Stimulated activated CD8-positive, alpha-beta memory T cell treated with anti-CD3 and anti-CD28 coated beads, Interleukin-4, amount 100 ng/mL, for 1 hour (primary cell): ENCODE measurements at places on chromosomes 16 and 17.

DNA sequence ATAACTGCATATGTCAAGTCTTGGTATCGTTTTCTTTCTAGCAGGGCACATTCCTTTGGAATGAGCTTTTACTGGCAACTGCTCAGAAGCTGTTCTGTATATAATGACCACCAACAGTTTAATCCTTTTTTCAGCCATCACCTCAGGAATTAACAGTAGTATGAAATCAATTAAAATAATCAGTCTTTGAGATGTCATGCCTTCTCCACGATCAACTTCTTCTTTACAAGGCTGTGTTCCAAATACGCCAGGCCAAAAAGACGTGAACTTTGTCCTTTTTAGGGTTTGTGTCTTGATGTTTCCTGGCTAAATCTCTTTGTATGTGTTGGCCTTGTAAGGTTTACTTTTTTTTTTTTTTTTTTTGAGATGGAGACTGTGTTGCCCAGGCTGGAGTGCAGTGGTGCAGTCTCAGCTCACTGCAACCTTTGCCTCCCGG lies 54.9 kb downstream of the ABCC1 start:
- DNase-seq = no peak

DNA sequence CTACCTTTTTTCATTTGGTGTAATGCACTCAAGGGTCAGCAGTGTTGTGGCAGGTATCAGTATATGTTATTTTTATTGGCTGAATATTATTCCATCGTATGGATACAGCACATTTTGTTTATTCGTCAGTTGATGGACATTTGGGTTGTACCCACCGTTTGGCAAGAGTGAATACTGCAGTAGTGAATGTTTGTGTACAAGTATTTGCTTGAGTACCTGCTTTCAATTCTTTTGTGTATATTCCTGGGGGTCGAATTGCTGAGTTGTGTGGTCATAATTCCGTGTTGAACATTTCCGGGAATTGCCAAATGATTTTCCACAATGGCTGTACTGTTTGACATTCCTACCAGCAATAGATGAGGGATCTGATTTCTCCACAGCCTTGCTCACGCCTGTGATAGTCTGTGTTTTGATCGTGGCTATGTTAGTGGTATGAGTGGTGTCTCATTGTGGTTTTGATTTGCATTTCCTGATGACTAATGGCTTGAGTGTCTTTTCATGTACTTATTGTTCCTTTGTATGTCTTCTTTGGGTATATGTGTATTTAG lies 108.4 kb downstream of the OR1D5 start:
- DNase-seq = no peak

- DNase-seq = no peak
These were observed 2.2 kb upstream of the TOX3 start for GRCh38 chr16:52549011-52549692.

DNA sequence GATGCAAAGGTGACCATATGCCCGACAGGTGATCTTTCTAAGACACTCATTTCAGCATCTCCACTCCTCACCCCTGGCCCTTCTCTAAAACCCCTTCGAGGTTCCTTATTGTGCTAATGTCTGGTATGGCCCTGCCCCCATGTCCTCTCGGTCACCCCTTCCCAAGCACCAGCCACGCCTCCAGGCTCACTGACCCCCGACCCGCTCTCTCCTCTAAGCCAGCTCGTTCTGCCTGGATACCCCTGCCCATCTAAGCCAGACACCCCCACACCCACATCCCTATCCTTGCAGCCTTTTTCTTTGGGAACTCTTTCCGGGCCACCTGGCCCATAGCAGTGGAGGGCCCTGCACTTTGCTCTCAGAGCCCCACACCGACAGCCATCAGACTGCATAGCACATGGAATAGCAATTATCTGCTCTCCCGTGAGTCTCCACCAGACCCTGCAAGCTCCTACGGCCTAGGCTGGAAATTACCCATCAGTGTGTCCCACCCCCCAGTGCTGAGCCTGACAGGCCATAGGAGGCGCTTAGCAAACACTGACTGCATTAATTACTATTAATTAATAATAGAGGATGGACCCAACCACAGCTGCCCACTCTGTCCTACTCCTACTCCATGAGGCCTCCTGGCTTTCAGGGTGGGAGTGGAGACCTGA lies 176.7 kb downstream of the TMEM132E start:
- no peak for DNase-seq

- no peak for DNase-seq
These were observed at the start of gene MARCHF10 for GRCh38 chr17:62807812-62808575. MARCHF10 (minus strand) TSS chr17:62808314; CDS start chr17:62801735, 6,579 bp downstream.

- no peak for DNase-seq
These were observed 23.3 kb upstream of the GINS2 start for GRCh38 chr16:85711982-85712587.

DNA sequence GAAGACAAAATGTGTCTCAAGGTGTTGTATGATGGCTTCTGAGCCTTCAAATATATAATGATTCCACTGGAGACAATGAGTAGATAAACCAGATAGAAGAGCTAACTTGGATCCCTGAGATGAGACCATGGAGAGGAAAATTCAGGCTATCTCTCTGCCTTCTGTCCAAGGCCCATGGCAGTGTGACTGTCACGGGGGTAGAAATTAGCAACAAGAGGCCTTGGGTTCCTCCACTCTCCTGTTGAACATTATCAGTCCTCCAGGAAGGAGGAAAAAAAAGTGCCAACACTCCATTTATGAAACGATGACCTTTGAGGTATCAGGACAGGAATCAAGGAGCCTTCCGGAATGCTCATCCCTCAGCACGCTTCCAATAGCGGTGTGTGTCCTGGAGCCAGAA lies 75.2 kb downstream of the WWP2 start:
- no peak for DNase-seq

DNA sequence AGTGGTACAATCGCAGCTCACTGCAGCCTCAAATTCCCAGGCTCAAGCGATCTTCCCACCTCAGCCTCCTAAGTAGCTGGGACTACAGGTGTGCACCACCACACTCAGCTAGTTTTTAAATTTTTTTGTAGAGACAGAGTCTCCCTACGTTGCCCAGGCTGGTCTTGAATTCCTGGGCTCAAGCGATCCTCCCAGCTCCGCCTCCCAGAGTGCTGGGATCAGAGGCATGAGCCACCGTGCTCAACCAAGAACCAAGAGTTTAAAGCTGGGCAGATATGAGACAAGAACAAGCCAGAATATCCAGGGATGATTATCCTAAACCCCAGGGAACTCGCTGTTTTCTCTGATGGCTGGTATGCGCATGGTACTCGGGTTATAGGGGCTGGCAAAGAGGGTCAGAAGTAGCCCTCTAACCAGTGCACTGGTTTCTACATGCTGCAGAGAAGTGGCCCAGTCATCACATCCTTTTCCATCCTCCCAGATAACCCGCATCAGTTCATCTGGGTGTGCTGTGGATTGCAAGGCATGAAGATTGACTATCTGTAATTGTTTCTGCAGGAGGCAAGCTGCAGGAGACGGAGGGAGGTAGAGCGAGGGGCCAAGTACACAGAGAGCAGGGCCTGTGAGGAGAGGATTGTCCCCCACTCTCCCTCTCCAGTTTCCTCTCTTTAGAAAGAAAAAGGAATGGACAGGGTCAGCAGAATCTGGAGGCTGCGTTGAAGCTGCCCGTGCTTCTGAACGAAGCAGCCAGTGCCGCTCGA lies 33.6 kb upstream of the TOB1 start:
- DNase-seq = no peak

DNA sequence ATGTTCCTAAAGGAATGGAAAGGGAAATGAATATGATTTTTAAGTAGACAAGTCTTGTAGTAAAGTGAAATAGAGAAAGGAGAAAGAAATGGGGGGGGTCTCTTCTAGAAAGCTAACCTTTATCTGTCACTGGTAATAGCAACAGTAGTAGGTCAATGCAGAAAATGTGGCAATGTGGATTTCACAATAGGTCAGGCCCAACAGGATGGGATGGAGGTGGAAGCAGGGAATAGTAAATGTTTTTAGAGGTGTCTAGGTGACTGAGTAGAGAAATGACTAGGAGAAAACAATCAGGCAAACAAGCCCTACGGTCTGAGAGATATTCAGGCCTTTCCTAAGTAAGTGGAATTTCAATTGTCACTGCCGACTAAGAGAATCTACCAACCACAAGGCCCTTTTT lies 6.0 kb upstream of the RSKR start:
- no peak for DNase-seq

DNA sequence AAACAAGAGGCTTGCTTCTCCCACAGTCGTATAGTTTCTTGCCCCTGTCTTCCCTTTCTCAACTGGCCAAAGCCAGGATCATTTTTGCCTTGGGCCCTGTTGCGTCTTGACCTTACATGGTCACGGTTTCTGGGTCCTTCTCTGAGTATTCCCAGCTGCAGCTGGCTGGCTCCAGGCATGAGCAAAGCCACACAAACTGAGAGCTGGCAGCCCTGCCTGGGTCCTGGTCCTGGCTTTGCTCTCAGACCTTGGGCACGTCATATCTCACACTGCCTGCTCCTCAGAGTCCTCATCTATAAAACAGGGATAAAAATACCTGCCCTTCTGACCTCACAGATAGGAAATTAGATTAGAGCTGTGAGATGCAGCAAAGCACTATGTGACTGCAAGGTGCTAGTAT lies 277.6 kb downstream of the CBLN1 start:
- no peak for DNase-seq

DNA sequence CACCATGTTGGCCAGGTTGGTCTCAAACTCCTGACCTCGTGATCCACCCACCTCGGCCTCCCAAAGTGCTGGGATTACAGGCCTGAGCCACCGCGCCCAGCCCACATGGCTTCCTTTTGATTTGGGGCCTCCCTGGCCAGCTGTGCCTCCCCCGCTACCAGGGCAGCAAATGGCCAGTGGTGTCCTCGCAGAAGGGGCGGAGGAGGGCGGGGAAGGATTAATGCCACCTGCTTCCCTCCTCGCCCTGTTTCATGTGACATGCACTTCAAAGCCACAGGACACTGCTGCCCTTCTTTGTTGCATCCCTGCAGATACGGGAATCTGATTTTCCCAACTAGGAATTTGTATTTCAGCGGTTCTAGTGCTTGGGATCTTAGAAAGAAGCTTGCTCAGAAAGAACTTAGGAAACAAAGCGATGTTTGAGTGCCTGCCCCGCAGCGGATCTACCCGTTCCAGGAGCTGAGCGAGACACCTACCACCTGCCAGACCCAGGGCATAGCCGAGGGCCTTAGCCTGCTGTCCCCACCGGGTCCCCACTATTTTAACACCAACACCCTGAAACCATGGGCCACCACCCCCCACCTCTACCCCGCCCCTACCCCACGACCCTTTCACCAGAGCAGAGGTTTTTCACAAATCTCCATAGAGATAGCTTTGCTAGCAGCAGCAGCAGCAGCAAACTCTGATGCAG lies 37.7 kb upstream of the CCDC182 start:
- no peak for DNase-seq

DNA sequence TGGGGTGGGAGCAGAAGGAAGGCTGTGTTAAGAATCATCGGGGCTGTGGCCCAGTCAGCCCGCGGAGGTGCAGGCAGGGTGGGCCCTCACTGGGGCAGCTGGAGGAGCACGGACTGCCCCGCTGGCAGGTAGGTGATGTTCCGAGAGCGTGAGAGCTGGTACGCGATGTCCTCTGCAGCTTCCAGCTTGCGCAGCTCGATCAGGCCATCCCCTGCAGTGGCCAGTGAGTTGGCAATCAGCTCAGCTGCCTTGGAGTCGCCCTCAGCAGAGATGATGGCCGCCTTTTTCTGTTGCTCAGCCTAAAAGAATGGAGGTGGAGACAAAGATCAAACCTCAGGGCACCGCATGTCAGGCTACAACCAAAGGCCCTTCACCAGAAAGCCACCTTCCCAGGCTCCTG lies 9.8 kb downstream of the PHB1 start:
- DNase-seq = no peak

- DNase-seq = no peak
These were observed 5.7 kb downstream of the KCNJ16 start for GRCh38 chr17:70080541-70081347.

GRCh38 chr17:56679777-56680422 lies 86.4 kb downstream of the NOG start:
- no peak for DNase-seq

DNA sequence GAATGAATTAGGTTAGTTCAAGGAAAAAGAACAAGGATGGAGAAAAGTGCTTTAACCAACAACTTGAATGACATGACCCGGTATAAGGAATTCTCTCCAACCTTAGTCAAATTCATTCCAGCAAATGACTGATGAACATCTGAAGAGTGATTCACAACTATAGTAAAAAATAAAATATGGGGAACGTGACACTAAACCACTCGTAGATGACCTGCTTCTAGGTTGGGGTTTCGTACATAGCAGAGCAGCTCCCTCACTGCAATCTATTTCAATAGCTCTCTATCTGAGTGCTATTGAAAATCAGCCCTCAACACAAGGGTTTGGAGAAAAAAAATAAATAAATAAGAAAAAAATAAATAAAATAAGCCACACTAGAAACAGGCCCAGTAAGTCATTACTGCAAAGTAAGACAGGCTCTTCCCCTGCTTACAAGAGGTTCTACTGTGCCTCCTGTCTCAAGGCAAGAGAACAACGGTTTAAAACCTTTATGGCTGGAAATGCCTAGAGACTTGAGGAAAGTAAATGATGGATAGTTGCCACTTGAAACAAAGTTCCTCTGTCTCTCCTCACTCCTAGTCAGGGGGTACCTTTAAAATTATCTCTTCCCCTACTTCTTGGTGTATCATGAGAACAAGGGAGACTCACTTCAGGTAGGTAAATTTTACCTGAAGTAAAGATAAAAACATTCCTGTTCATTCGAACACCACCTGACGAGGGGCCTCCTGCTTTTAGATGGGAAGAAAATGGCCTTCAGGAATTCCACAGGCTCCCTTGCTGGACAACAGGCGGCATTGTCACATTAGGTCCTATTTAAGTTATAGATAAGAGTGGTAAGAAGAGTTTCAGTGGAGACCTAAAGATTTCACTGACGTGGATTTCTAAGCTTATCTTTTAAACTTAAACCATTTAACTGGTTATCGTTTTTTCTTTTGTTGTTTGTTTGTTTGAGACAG lies 20.5 kb downstream of the COG7 start:
- no peak for DNase-seq

DNA sequence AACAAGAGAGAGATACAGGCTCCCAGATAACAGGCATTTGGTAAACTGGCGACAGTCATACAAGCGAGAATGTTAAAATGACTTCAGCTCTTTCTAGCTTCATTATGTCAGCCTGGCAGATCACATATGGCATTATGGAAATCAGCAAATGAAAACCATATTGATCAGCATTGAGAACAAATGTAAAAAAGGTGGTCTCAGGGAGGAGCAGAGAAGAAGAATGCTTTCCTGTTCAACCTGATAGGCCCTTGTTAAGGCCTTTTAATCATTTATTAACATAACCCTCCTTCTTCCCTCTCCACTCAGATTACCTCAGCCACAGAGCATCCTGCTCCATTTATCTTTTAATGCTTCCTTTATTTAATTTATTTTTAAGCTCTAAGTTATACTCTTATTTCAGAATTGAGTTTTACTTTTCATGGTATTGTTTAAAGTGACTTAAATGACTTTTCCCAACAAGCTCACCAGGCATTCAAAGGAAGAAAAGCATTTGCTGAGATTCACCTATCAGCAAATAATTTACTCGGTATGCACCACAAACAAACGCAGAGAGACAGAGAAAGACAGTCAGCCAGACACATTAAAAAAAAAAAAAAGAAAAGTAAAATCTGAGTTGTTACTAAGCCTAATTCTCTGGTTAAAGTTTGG lies 243.9 kb upstream of the TBX2 start:
- DNase-seq = no peak
